ENCODE measurements at places on chromosomes 16 and 17. TPM values are rescaled to one million over a fixed set of nuclear protein-coding genes. Genes with fewer than 3 reads are reported as not detected.

The RUNDC3A gene
- total RNA-seq = 0.49 TPM

The KRT24 gene
- not detected for total RNA-seq

The TUBD1 gene
- total RNA-seq = 8.4 TPM

The RSKR gene
- 5.0 TPM for total RNA-seq

The PYDC1 gene
- not detected for total RNA-seq

The C16orf96 gene
- 0.05 TPM for total RNA-seq

The CCL4L2 gene
- not detected for total RNA-seq

The LITAF gene
- 78.4 TPM for total RNA-seq

The WNT3 gene
- total RNA-seq = 1.0 TPM

The ALKBH5 gene
- 183 TPM for total RNA-seq

The CPHXL2 gene
- not detected for total RNA-seq

The SDR42E2 gene
- total RNA-seq = not detected

The CD300H gene
- not detected for total RNA-seq

The KRTAP4-1 gene
- not detected for total RNA-seq
